ENCODE measurements at places on chromosomes 7 and 10. TPM values are rescaled to one million over a fixed set of nuclear protein-coding genes. Genes with fewer than 3 reads are reported as not detected.

Gene ZNF248
- 11.6 TPM for total RNA-seq

GRCh38 chr10:68800211-68800610 lies 27.1 kb upstream of the STOX1 start:
- DNase-seq = no peak

- DNase-seq = peak; percentile 70
Measured at GRCh38 chr7:39271402-39271801, 293.7 kb downstream of the POU6F2 start.

GRCh38 chr10:7533657-7534479 lies 123.0 kb upstream of the SFMBT2 start:
- DNase-seq = no peak

GRCh38 chr10:33612116-33612515 lies 277.6 kb upstream of the NRP1 start:
- no peak for DNase-seq

Gene ITGB8
- 7.6 TPM for total RNA-seq

DNA sequence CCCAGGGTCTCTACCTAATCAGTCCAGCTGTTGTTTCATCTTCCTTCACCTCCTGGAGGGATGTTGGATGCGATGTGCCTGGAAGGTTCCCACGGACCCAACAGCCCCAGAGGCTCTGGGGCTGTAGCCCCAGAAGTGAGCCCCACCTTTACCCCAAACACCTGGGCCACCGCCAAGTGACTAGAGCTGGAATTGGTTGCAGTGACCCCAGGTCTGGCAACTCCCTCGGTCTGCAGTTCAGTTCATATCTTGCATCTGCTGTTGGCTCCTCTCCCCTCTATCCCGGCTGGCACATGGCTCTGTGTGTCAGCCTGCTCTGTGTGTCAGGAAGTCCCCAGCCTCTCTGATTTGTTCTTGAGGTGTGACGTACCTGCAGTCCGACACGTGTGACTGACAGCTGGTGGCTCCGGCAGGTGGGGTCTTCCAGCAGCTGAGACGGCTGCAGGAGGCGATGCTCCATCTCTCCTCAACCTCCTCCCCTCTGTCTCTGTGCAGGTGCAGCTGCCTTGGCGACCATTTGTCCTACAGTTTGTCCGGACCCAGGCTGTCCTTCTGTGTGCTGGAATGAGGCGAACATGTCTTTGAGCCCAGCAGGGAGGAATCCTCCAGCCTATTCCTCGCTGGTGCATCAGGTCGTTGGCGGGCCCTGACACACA lies 38.6 kb downstream of the ELFN1 start:
- DNase-seq = no peak

GRCh38 chr7:121371883-121372282 lies 24.2 kb downstream of the FAM3C start:
- no peak for DNase-seq

DNA sequence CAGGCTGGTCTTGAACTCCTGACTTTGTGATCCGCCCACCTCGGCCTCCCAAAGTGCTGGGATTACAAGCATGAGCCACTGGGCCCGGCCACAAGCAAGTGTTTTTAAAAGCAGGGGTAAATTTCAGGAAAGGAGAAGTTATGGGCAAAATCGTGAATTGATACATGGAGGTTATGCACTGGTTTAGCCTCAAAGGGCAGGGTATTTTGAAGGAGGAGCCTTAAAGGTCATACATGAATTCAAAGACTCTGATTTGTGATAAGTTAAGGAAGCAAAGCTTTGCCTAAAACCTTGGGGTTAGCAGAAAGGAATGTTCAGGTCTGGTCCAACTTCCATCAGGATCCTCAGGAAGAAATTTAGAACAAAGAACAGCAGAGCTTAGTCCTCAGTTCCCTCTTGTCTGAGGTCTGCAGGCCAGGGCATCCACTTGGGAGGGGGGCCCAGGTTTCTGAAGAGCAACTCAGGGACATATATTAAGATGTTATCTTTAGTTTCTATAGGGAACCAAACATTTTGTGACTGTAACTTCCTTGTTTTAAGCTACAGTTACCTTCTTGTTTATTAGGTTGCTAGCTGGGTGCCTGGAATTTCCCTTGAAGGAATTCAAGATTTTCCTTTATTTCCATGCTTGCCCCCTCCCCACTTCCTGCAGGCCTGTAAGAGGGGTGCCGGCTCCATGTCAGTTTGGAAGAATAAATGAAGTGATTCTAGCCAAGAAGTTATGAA lies 2.8 kb upstream of the REPIN1 start:
- DNase-seq = no peak

GRCh38 chr7:43749383-43749940 lies 9.0 kb upstream of the BLVRA start:
- DNase-seq = no peak

DNA sequence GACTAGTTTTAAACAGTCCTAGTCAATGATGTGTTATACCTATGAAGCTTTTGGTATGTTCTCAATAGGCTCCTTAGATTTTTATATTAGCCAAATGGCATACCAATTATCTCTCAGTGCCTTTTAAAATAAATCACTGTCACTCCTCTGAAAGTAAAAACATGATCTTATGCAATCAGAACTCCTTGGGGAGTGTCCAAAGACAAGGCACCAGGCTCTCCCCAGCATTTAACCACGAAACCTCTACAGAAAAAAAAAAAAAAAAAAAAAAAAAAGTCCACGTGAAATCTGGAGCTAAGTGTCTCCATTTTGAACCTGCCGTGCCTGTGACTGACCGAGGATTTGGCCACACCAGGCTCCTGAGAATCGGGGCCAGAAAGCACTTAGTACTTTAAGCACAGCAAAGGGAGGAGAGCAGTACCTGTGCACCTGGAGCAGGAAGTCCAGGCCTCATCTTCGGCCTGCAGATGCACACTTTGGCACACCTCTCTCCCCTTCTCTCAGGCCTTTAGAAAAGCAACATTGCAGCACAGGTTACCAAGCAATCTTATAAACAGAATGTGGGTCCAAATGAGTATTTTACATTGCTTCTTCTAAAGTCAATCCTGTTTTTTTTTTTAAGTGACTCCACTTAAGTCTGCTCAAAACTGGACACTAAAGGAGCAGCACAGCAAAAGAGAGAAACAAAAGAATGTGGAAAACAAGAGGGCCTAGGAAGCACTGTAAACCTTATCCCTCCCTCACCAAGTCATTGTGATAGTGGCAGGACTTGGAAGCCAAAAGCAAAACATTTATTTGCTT lies 1.5 kb downstream of the FAM13C start:
- DNase-seq = no peak

Gene FLNC
- 105 TPM for total RNA-seq

DNA sequence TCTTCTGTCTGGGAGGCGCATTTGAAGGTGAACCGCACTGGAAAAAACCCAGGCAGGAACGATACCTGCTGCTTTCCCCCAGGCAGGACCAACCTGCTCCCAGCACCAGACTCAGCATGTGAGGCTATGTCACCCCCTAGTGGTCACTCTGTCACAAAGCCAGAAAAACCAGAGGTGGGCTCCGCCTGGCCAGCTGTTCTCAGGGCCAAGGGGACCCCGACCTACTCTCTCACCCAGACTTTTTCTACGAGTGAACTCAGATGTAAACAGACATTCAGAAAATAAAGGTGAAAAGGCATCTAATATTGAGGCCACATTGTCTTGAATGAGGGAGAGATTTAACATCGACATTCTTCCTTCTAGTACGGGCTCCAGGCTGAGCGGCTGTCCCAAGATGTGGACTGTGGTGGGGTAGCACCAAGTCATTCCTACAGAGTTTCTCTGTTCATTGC lies 117.3 kb downstream of the PRKAG2 start:
- DNase-seq = peak; percentile 65

GRCh38 chr10:987620-987869 lies 689 bp upstream of the GTPBP4 start:
- DNase-seq = no peak

Gene FAM25C
- not detected for total RNA-seq

Gene CTTNBP2
- 56.4 TPM for total RNA-seq

- no peak for DNase-seq
Measured at GRCh38 chr7:26144184-26145080, 7.6 kb upstream of the NFE2L3 start.

DNA sequence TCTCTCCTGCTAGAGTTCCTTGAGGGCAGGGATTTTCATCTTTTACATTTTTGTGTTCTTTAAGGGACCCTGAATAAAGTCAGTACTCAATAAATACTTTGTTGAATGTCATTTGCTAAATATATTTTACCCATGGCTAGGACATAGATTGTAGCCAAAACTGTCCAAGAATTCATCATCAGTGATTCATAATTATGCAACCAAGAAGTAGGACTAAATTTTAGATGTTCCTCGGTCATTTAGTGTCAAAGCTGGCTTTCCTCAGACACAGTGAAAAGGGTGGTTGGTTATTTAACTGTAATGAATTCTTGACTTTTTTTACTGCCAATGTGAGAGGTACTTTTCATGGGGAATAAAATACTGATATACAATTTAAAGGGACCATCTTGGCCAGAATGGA lies 3.3 kb downstream of the NUDT13 start:
- DNase-seq = no peak

- no peak for DNase-seq
Measured at GRCh38 chr7:99111591-99111990, 32.3 kb downstream of the SMURF1 start.

- no peak for DNase-seq
Measured at GRCh38 chr10:47225928-47226645, 73.9 kb upstream of the GDF10 start.
